ENCODE measurements at places on chromosomes 4 and X.

GRCh38 chr4:133148690-133149363 is at the start of gene PCDH10:
PCDH10 (plus strand) TSS chr4:133149294; CDS start chr4:133150141, 847 bp downstream.
- DNase-seq, result peak; percentile 49

- DNase-seq, result no peak
Observed at GRCh38 chr4:120714417-120715010, 208.0 kb downstream of the PRDM5 start.

DNA sequence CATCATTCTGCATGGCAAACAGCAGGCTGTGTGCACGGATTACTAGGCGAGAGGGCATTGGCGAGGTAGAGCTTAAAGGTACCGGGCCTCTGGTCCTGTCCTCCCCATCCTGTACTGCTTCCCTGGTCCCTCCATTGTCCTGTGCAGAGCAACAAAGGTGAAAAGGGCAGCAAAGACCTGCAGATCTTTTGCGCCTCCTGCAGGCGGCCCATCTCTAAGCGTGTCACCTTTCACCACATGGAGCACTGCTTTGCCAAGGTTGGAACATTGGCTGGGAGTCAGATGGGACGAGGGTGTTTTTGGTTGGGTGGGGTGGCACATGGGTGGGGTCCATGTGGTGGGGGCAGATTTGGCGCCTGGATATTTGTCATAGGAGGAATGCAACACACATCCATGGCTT is 64.7 kb upstream of the UXT start:
- no peak for DNase-seq

DNA sequence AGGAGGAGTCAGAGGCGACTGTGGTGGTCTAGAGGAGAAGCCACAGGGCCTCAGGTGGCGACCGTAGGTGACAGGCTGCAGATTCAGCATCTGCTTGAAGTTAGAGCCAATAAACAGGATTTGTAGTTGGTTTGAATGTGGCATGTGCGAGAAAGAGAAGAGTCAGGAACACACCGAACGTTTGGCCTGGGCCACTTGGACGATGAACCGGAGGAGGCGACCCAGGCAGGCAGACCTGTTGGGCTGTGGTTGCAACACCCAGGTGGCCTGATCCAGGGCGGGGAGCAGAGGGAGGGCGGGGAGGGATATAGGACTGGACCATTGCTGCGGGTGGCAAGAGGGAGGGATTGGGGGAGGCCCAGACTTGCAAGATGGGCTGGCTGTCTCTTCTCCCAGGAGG is 10.0 kb upstream of the PSAPL1 start:
- DNase-seq, result no peak

DNA sequence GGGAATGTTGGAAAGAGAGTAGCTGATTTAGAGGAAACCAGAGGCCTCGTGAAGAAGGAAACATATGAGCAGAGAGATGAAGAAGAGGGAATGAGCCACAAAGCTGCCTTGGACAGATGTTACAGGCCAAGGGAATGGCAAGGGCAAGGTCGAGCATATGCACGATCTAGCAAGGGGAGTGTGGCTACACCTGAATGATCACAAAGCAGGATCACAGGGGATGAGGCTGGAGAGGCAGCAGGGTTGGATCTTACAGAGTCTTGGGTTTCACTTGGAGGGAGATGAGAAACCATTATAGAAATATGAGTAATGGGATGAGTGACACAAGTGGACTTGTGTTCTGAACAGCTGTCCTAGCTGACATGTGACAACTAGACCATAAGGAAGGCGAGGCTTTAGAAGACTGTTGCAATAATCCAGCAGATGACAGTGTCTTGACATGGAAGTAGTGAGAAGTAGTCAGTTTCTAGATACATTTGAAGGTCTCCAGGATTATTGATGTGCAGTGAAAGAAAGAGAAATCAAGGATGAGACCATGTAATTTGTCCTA is 58.7 kb downstream of the RASGEF1B start:
- DNase-seq, result no peak

GRCh38 chrX:10217198-10217597 is 60.4 kb downstream of the CLCN4 start:
- no peak for DNase-seq

DNA sequence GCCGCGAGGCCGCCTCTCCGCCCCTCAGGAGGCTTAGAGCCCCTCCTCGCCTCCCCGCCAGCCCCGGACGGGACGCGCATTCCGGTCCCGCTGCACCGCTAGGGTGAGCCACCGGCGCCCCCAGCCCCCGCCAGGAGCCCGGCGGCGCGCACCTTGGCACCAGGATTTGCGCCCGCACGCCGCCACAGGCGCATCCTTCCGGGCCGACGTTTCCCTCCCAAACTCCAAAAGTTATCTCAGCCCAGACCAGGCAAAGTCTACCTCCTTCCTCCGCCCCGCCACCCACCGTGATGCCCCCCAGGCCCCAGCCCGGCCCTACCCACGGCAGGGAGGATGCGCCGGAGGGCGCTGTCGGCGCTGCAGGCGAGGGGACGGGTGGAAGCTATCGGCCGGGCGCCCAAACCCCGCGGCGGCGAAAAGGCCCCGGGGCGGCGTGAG is 538 bp downstream of the SCML2 start:
- DNase-seq, result no peak

DNA sequence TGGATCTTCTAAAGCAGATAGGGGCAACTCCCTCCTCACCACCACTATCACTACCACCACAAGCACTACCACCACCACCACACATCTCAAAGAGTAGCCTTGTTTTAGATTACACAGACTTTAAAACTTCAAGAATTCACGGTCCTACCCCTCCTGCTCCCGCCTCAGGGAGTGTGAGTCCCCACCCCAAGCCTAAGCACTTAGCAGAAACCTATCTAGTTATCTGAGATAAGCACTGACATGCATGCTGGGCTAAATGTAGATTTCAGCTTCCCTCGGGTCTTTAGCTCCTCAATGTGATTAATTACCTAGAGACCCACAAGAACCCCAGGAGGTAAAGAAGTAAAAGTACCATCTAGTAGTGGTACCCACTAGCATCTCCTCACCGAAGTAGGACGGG is 775 bp downstream of the AMOT start:
- DNase-seq, result no peak

- no peak for DNase-seq
Observed at GRCh38 chr4:182741914-182742313, 175.3 kb downstream of the DCTD start.

- DNase-seq, result no peak
Observed at GRCh38 chr4:845233-845835, 19.4 kb upstream of the CPLX1 start.

GRCh38 chrX:63930140-63930539 is 145.1 kb upstream of the ARHGEF9 start:
- DNase-seq, result no peak

- DNase-seq, result peak; percentile 33
Observed at GRCh38 chrX:53357799-53358530, 64.5 kb downstream of the SMC1A start.

- DNase-seq, result no peak
Observed at GRCh38 chrX:46279214-46279924, 265.9 kb downstream of the ZNF674 start.

DNA sequence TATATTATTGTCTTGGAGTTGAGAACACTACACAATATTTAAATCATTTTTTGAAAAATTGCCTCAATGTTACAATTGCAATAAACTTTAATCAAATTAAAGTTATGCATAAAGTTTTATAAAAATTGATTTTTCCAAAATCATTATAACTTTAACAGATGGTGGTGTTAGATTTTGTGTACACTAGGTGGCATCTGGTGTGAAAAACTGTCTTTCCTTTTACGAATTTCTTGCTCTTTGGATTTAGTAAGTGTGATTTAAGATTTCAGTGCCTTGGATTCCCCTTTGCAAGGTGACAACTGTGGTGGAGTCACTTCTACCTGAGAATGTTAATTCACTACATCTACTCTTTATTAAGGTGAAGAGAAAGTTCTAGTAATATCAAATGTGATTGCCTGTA is 91.6 kb downstream of the AREG start:
- DNase-seq, result no peak

DNA sequence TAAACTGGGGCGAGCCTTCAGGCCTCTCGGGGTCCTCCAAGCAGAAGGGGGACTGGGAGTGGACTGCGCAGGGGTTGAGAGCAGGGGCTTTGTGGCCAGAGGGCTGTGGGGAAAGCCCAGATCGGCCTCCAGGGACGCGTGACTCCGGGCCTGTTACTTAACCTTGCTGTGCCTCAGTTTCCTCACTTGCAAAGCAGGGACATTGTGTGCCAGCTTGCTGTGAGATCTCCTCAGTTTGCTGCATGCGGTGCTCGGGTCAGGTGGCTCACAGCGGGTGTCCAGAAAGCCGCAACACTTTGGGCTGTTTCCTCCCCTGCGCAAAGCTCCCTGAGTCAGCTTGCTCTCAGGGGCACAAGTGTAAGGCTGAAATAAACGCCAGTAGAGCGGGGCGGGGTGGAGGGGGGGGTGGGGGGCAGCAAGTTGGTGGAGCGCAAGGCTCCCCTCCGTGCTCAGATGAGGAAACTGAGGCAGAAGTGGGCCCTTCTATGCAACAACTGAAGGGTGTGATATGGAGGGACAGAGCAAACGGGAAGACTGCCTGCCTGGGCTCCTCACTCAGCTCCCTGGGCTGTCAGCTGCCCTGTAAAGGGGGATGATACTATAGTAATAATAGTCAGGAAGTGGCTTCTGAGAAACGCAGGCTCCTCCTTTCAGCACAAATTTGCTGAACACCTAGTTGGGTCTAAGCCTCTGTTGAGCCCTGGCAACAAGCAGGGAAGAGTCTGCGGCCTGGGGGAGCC is 101.0 kb downstream of the HMX1 start:
- no peak for DNase-seq

DNA sequence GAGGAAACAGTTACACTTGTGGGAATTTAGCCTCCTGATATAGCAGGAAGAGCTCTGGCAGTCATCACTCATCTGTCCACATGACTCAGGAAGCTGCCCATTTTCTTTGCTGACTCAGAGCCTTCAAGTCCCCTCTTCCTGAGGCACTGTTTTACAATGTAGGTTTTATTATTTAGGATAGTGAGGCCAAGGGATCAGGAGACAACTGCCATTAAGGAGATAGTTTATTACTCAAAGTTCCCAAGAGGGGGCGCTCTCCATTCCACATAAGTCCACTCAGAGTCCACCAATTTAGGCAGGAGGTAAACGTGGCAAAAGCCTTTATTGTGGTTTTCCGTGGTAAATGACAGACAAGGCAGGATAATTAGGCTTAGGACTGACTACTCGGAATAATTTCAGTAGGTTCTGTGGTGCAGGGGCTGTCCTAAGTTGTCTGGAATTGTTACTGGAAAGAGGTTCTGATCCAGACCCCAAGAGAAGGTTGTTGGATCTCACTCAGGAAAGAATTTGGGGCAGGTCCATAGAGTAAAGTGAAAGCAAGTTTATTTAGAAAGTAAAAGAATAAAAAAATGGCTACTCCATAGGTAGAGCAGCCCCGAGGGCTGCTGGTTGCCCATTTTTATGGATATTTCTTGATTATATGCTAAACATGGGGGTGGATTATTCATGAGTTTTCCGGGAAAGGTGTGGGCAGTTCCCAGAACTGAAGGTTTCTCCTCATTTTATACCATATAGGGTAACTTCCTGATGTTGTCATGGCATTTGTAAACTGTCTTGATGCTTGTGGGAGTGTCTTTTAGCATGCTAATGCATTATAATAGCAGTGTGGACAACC is 96.0 kb upstream of the RAB40AL start:
- no peak for DNase-seq

DNA sequence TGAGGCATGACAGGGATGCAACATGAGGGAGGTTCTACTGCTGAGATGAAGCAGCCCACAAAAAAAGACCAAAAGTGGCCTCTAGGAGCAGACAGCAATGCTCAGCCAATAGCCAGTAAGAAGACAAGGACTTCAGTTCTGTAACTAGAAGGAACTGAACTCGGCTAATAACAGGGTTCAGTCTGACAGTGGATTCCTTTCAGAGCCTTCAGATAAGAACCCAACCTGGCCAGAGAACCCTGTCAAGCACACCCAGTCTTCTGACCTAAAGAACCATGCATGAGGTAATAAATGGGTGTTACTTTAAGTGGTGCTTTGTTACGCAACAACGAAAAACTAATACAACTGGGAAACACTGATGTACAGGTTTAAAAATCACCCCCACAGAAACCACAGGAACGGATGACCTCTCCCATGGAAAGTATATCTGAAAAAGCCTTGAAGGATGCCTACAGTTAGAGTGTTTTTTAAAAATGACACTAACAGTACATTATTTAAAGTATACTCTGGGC is 94.6 kb downstream of the PAPSS1 start:
- DNase-seq, result no peak

DNA sequence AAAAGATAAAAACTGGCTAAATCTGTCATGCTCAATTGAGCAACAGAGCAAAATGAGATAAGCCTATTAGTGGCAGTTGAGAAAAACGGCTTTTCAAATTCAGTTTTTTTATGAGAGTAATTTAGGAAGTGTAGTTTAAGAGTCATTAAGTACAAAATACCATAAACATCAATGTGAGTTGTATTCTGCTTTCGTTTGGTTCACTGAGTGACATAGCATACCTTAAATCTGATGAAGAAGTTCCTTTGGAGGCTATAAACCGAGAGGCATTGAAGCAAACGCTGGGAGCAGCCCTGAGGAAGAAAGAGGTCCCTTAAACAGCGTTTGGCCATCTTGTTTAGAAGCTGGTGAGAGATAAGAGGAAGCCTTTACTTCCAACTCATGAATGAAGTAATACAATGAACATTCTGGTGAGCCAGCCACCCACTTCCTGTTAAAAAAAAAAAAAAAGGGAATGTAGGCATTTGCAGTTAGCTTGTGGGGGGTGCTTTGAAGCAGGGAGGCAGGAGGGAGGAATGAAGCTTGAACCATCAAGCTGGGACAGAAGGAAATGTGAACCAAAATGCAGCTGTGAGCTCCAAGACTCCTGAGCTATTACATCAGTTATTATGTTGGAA is 132.3 kb downstream of the ZNF330 start:
- no peak for DNase-seq

DNA sequence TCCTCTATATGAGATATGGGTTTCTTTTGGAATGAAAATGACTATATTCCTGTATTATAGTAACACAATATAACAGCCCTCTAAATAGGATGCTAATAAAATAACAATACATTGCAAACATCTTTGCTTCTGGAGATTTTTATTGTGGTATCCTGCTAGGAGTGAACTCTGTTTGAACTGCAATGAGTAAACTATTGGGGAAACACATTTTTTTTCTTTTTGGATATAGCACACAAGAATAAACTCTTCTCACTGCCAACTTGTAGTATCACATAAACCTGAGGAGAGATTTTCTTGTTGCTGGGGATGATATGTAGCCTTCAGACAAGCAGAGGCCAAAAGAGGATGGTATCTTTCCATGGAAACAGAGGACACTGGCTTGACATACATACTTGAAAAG is 238.2 kb downstream of the C4orf33 start:
- no peak for DNase-seq

Measured in cerebellar cortex (tissue), 1 donor.